Activated CD4-positive, CD25-positive, alpha-beta regulatory T cell (primary cell): ENCODE measurements at places on chromosomes 7 and 10.

GRCh38 chr10:66792441-66792840 lies 133.4 kb upstream of the LRRTM3 start:
- no peak for DNase-seq

DNA sequence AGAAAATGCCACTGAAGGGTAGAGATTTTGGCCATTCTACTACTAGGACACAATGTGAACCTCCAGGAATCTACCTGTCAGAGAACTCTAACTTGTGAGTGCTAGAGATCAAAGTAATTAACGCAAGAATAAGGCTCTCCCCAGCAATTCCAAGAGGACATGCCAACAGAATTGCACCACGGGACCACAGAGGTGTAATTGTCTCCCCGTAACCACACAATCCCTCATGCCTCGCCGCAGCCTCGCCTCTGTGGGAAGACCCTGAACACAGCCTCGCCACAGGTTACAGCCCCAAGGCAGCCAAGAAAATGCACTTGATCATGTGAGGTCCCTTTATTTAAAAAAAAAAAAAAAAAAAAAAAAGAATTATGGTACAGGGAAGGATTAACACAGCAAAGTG lies 29.5 kb downstream of the CDCA7L start:
- DNase-seq, result no peak

DNA sequence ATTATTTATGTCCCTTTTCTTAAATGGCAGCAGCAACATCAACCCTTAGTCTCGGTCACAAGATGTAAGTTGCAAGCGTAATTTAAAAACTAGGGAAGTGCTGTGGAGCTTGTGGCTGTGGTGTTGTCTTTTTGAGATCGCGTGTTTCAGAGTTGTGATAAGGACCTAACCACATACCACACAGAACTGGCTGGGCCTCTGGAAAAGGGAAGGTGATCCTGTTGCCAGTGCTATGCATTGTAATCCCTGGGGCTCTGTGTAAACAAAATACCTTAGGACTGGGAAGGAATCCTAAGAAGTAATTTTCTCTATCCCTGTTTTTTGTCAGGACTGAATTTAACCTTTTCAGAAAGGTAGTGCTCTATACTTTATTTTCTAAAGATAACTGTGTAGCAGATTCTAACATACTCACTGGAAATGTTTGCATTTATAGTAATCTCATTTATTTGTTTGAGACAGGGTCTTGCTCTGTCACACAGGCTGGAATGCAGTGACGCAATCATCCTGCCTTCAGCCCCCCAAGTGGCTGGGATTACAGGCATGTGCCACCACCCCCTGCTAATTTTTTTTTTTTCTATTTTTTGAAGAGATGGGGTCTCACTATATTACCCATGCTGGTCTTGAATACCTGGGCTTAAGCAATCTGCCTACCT lies 60.4 kb downstream of the INPP5F start:
- DNase-seq, result no peak

DNA sequence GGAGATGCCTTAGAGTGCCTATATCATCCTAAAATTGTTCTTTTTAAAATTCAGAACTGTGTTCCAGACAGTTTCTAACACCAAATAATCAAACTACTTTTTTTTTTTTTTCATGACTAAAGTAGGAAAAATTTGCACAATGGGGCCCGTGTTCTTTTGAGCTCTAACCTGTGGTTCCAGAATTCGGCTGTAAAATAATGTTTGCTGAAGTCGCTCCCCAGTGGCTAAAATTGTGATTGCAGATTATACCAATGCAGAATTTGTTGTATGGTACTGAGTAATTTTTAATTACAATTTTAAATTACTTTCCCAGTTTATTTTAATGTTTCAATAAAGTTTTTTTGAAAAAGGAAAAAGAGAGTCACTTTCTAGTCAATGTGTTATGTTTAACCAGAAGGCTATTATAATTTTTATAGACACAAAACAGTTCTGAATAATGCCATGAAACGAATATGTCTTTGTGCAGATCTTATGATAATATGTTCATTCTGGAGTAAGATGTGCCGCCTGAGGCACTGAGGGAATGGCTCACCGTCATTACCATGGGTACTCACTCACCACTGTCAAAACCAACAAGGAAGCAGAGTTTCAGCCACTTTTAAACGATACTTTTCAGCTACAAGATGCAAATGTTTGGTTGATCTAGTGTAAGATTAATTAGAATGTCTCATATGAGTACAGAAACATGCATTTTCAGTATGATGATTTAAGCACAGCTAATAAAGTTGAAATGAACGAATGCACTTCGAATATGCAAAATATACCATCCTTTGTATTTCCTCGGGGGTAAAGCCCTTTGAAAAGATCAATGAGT lies 173.6 kb downstream of the PRKCQ start:
- DNase-seq, result no peak

GRCh38 chr10:22230158-22230833 lies 12.5 kb upstream of the EBLN1 start:
- no peak for DNase-seq

- DNase-seq, result no peak
These were observed 27.7 kb downstream of the PSAP start for GRCh38 chr10:71823356-71823755.

DNA sequence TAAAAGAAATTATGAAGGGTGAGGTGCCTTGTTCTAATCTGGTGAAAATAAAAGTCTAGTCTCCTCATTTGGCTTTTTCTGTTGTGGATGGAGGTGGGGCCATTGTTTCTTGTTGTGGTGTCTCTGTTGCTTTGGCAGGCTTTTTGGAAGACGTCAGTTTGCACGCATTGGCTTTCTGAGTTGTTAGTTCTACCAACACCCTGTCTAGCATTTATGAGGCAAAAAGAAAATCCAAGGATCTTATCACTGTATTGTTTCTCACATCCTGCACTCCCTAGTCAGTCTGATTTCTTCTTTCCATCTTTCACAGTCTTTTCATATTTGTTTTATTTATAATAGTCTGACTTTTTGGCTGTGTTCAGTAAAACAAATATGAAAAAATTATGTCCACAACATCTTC lies 898.3 kb downstream of the REEP3 start:
- DNase-seq, result no peak

DNA sequence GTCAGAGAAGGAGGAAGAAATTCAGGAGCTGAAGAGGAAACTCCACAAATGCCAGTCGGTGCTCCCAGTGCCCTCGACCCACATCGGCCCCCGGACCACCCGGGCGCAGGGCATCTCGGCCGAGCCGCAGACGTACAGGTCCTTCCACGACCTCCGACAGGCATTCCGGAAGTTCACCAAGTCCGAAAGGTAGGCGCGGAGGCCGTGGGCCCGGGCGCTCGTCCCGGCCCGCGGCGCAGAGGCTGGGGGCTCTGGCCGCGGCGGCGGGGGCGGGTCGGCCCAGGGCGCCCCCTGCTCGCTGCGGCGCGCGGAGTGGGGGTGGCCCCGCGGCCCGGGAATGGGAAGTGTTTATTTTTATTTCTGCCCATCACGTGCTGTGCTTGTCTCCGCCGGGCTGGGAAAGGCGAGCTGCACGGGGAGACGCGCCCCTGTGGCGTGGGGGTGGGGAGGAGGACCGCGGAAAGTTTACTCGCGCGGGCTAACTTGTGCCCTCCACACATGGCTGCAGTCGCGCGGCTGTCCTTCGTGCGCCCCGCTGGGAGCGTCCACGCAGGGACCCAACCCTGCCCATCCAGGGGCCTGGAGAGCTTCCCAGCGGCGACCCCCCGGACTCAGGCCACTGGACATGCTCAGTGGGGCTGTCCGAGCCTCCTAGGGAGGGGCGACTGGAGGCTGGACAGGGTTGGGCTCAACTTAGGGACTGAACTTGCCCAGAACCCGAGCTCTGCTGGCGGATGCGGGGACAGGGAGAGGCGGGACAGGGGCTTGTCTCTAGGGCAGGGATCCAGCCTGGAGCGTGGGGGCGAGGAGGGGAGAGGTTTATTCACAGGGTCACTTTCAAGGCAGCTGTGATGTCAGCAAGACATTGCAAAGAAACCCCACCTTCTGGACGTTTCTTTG lies 82.6 kb upstream of the PRKG1 start:
- no peak for DNase-seq

GRCh38 chr7:24637706-24638105 lies 64.5 kb downstream of the PALS2 start:
- DNase-seq, result no peak

- DNase-seq, result no peak
These were observed 1020.9 kb downstream of the GATA3 start for GRCh38 chr10:9075420-9075819.

DNA sequence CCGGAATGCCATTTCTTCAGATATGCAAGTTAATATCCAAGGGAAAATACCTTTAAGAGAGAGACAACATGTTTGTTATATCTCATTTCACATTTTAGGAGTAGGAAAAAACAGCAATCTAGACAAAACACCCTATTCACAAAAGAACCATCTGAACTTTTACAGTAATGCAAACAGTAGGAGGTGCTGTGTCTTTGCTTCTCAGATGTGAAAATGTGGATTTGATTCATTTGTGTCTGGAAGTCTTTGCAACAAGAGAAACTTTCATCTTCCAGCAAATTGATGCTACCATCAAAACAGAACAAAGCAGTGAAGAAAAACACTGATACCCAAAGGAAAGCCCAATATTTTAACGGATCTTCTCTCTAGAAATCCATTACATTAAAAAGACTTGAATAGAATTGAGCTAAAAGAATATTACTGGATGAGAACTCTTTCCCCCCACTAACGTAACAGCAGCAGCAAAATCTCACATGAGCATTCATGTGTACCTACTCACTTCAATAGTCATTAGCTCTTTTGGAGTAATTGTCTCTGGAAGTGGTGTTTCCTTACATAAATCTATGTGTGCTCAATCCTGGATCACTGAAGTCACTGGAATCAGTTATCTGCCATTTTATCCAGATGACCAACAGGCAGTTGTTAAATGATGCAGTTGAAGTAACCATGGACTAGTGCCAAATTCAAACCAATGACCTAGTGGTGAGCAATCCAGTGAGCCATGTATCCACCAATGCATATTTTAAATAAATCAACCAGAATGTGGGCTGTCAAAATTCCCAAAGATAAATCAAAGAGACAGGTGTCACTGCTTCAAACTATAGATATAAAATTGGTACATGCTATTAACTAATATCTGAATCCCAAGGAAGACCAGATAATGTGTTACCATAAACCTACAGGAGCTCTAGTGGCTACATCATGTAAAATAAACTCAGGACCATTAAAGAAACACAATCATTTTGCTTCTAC lies 1.8 kb downstream of the SEMA3C start:
- DNase-seq, result no peak

- DNase-seq, result no peak
These were observed 930 bp downstream of the GIMAP6 start for GRCh38 chr7:150631084-150631826.

- DNase-seq, result no peak
These were observed 250.4 kb downstream of the RNLS start for GRCh38 chr10:88332503-88333247.

DNA sequence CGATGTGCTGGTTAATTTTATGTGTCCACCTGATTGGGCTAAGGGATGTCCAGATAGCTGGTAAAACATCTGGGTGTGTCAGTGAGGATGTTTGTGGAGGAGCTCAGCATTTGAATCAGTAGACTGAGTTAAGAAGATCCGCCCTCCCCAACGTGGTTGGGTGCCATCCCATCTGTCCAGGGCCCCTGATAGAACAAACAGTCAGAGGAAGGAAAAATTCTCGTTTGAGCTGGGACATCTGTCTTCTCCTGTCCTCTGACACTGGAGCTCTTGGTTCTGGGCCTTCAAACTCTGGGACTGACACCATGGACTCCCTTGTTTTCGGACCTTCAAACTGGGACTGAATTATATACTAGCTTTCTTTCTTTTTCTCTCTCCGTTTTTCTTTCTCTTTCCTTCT lies 59.6 kb downstream of the CARD11 start:
- DNase-seq, result no peak

- no peak for DNase-seq
These were observed 235.8 kb downstream of the PAXIP1 start for GRCh38 chr7:154767142-154767541.

DNA sequence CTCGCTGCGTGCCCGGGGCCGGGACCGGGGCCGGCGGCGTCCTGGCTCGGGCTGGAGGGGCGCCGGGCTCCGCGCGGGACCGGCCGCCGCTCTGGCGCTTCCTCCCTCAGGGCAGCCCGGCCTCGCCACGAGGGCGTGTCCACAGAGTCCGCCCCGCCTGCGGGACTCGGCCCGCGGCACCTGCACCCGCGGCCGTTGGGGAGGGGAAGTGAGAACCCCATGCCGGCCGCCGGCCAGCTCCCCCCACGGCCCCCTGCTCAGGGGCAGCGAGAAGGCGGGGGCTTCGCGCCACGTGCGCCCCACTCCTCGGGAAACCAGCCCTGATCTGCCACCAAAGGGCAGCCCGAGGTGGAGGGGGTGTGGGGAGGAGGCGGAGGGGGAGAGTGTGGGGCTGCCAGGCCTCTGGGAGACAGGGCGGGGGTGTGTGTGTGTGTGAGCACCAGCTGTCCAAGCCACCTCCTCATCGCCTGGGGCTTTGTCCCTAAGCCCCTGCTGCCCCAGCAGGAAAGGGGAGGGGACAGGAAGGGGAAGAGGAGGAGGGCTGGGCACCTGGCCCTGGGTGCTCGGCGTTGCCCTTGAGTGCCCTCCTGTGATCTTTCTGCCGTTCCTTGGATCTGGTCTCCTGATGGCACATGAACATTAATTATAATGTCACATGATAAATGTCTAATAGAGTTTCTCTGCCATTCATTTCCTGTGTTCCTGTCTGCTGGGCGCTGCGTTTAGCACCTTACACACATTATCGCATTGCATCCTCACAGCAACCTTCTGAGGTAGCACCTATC lies at the start of gene PIK3AP1:
PIK3AP1 (minus strand) TSS at position 93 of the 785 bp plus-strand sequence. CDS start 120 bp downstream, outside the sequence.
- DNase-seq, result peak; percentile 13

DNA sequence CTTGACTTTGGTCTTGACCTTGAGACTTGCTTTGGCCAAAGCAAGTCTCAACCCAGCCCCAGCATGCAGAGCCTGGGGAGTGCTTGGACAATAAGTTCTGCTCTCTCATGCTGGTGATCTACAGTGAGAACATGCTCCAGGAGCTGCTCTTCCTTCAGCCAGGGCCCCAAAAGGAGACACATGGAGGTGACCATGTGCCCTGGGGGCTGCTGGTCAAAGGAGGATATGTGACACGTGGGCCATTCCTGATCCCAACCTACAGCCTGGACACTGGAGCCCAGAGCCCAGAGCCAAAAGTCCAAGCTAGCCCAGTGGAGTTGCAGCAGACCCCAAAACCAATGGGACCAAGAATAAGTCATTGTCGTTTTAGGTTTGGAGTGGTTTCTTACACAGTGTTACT lies 78.2 kb upstream of the CHST15 start:
- DNase-seq, result no peak

DNA sequence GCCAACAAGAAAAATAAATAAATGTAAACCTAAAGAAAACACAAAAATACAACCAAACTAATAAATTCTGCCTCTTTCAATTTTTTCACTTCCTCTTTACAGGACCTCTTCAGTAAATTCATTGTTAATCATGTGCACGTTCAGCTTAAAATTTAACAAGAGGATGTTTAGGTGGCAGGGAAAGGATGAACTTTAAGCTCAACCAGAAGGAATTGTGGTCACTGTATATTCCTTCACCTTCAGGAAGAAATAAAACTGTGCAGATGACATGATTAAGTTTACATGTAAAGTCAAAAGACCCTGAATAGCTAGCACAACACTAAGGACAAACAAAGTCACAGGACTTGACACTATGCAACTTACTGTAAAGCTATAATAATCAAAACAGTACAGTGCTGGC lies 33.0 kb downstream of the KIF5B start:
- no peak for DNase-seq
